ENCODE measurements at places on chromosomes 16 and 17.

DNA sequence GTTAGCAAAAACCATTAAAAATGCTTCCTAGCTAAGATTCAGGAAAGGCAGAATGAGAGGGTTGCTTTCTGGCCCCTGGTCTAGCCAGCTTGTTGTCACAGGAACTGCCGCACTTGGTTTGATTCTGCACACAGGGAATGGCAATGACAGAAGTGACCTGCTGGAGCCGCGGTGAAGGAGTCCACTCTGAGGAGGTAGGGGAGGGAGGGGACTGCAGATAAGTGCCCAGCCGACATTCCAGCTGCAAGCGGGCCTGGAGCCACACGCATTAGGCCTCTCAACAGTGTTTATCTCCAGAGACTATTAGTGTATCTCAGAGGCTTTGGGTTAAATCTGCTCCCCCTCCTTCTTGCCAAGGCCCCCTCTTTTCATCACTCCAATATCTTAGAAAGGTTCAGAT is 38.6 kb downstream of the CDRT15 start:
- no peak for DNase-seq

DNA sequence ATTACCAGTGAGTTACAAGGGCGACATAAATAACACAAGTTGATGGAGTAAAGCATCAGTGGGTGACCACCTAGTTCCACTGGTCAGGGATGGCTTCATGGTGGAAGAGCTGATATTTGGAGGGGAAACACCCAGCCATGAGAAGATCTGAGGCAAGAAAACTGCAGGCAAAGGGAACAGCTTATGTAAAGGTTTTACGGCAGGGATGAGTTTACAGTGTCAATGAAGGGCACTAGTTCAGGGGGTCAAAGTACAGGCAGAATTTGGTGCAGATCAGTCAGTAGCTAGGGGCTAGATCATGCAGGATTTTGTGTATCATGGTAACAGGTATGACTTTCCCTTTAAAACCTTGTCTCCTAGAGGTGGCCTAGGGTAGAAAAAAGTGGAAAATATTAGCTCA is 339.6 kb downstream of the PMP22 start:
- DNase-seq = no peak

DNA sequence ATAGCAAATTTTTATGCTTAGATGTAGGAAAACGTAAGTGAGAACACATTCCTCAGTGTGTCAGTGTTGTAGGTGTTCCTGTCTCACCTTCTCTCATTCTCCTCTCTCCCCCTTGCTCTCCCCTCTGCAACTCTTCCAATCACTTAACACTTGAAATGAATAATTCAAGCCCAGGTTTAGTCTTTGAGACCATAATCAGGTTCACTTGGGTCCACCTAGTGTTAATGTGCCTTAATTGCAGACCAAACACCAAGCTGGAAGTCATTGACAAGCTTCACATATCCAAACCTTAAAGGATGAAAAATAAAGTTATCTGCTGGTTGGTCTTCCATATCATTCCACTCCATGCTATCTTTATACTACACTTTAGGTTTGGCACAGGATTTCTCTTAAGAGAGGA is 37.0 kb downstream of the STXBP4 start:
- DNase-seq = no peak

GRCh38 chr16:17469011-17469740 is 1.6 kb downstream of the XYLT1 start:
- DNase-seq = no peak

GRCh38 chr16:87241137-87241771 is 75.9 kb downstream of the C16orf95 start:
- no peak for DNase-seq

DNA sequence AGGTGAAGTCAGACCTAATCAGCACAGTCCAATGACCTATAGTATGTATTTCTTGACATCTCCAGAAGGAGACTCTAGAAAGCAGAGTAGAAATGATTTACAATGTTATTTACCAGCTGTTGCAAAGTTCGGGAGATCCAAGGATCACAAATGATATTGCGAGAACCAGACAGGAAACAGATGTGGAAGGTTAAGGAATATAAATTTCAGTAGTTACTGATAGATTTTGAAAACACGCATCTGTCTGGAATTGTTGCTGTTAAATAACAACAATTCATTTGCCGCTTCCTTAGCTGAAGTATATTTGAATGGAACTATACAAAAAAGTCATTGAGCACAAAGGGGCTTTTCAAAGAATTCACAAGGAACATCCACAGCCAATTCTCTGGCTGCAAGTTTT is 72.0 kb downstream of the STXBP4 start:
- no peak for DNase-seq

- no peak for DNase-seq
Observed at GRCh38 chr17:63911657-63912100, 621 bp upstream of the CSHL1 start.

DNA sequence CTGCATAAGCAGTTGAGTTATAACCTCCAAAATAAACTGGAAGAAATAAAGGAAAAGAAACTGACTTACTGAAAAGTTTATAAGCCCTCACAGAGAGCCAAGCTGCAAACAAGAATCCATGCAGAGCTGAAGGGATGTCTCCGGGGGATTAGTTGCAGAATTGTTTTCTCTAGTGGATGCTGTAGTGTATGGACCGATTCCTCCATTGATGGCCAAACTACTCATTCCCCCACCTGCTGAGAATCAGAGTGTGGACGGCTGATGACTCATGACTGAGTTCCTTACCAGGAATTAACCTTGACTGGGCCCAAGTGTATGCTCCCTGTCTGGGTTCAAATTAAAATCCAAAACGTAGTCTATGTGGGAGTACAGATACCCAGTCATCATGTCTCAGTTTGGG is 93.9 kb upstream of the CDH8 start:
- no peak for DNase-seq

GRCh38 chr17:44722254-44722653 is 13.8 kb downstream of the DBF4B start:
- DNase-seq = no peak

DNA sequence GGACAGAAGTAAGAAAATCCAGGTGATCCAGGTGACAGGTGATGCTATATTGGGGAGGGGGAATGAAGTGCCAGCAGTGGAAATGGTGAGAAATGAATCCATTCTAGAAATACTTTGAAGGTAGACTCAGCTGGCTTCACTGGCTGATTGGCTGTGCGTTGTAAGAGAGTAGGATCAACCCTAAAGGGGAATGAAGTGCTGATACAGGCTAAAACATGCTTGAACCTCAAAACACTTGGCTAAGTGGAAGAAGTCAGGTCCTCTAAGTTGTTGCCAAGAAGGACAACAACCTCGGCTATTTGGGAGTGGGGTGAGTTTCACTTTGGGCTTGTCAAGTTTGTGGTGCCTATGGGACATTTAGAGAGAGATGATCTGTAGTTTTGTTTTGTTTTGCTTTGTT is 24.1 kb upstream of the SCNN1B start:
- DNase-seq = no peak

- DNase-seq = no peak
Observed at GRCh38 chr17:76492123-76492988, 8.9 kb downstream of the RHBDF2 start.

GRCh38 chr17:2222301-2222700 is 81.3 kb downstream of the SMG6 start:
- DNase-seq = no peak

GRCh38 chr17:38667099-38667786 is 7.5 kb downstream of the EPOP start:
- peak; percentile 56 for DNase-seq
